ENCODE measurements at places on chromosomes 5 and 9.
A peak's percentile ranks its signal among the peaks of the same experiment; 100 is the strongest.

- no peak for DNase-seq
Measured at GRCh38 chr5:104172976-104173375, 610.4 kb upstream of the NUDT12 start.

DNA sequence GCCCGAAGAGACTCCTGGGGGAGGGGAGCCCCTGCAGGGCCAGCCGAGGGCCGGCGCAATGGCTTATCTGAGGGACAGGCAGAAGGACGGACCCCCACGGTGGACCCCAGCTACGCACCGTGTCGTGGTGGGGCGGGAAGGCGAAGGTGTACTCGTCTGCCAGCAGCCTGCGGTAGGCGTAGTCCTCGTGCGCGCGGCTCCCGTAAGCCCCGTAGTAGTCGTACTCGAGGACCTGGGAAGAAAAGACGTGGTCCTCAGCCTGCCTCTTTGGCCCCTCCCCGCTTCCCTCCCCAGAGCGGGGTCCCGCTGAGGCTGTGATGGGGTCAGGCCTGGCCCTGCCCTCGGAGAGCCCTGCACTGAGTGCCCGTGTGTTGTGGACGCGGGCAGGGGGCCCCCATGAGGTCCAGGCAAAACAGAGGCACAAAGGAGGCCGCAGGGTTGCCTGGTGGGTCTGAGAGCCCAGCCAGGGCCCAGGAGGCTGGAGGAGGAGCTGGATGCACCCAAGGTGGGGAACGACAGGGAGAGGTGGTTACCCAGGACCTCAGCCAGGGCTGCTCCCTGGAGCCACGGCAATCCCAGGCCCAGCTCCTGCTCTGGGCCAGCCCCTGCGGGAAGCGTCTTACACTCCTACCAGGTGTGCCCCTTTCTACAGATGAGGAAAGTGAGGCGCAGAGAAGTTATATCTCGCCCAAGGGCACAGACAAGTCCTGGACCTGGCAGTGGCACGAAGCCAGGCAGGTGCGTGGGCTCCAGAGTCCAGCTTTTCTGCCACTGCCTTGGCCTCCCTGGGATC is 35.2 kb downstream of the SARDH start:
- DNase-seq: no peak

DNA sequence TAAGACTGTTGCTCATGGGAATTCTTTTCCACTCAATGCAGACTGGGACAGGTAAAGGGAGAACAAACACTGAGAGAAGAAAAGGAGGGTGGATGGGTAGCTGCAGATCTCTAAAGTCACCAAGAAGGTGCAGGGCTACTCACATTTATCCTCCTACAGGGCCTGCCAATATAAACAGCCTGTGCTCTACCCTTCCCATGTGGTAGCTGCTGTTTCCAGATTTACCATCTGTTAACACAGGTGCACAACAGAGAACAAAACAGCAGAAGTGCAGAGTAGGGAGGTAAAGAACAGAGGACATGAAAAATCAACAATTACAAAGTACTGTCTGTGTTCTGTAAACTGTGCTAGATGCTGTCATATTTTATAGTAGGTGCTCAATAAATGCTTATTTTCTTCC is 26.0 kb downstream of the JAKMIP2 start:
- DNase-seq: no peak

DNA sequence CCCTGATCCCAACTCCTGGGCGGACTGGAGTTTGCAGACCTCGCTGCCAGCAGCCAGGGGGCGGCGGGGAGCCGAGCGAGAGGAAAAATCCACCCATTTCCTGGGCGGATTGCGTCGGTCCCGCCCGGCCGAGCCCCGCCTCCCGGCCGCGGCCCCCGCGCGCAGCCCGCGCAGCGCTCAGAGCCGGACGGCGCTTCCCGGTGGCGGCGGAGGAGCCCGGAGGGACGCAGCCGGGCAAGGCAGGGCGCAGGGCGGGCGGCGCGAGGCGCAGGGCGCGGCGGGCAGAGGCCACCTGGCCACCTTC is at the start of gene OLFM1:
Gene OLFM1 (plus strand): TSS at position 180 of the 304 bp plus-strand sequence. CDS start 322 bp downstream, outside the sequence.
- DNase-seq: peak; percentile 71

DNA sequence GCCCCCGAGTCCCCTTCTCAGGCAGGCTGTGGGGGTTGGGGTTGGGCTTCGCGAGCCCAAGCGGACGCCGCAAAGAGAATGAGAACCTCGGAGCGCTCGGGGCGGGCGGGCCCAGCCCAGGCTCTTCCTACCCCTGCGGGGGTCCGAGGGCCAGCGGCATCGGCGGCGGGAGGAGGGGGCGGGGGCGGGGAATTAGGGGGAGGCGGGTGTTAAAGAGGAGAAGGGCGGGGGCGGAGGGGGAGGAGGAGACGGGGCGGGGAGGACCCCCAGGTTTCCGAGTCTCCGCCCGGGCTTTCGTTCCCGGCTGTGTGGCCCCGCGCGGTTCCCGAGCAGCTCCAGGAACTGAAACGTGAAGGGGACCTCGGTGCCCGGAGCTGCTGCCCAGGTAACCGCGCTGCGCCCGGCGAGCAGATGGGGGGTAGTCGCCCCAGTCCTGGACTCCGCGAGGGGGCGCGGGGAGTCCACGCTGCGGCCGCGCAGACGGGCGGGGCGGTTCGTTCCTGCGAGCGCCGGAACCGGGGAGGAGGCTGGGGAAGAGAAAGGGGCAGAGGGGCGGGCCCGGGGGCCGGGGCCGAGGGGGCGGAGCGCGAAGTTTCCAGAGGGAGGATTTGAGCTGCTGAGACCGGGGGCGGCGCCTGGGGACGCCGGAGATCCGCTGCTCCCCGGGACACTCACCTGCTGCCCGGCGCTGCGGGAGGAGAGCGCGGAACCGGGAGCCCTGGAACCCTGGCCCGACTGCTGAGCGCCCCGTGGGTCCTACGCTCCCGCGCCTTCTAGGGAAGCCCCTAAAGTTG is 38.4 kb upstream of the PLEKHG4B start:
- peak; percentile 83 for DNase-seq

- DNase-seq: no peak
Measured at GRCh38 chr5:132229236-132229635, 1.6 kb upstream of the P4HA2 start.
